LNCaP clone FGC (cell line): ENCODE measurements at places on chromosomes 3 and 15.

- DNase-seq, result no peak
Measured at GRCh38 chr3:194475978-194476377, 10.8 kb downstream of the ATP13A3 start.

DNA sequence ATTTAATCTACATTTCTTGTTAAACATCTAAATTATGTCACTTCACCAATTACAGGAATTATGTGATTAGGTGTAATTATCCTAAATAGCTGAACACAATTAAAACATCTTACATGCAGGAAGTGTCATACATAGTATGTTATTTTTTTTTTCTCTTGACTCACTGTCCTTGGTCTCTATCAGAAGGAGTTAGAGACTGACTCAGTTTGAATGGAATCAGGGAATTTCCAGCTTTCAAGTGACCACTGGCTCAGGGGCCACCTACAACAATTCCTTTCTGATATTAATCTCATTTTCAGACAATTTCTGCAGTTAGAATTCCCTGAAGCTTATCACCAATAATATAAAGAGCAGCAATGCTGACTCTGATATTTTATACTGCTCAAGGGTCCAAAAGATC is 400.7 kb downstream of the ROBO1 start:
- DNase-seq, result no peak

DNA sequence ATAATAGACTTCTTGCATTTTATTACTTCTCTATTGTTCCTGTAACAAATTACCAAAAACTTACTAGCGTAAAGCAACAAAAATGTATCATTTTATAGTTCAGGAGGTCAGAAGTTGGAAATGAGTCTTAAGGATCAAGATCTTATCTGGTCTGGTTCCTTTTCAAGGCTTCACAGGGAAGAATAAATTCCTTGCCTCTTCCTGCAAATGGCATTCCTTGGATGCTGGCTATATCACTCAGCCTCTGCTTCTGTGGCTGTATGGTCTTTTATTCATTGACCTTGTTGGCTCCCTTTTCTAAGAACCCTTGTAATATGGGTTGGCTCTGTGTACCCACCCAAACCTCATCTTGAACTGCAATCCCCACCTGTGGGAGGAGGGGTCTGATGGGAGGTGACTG is 478.4 kb upstream of the THBS1 start:
- no peak for DNase-seq

- no peak for DNase-seq
Measured at GRCh38 chr3:115691964-115692363, 68.7 kb downstream of the GAP43 start.

DNA sequence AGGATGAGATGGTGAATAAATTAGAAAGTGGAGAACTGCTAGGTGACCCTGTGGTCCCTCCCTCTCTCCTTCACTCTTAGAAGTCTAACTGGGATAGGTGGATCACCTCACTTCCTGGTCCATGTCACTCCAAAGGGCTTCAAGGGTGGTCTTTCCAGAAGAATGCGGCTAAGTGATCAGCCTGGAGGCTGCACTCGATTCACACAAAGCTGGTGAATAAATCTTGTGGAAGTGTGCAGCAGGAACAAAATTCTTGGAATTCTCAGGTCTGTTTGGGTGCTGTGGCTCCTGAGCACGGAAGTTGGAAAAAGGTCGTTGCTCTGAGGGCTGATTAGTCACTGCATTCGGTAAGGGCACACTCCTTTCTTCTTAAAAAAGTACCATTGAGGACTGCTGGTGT is 46.3 kb downstream of the GASK1A start:
- DNase-seq, result no peak

GRCh38 chr3:36681867-36682266 is 82.5 kb downstream of the DCLK3 start:
- no peak for DNase-seq

DNA sequence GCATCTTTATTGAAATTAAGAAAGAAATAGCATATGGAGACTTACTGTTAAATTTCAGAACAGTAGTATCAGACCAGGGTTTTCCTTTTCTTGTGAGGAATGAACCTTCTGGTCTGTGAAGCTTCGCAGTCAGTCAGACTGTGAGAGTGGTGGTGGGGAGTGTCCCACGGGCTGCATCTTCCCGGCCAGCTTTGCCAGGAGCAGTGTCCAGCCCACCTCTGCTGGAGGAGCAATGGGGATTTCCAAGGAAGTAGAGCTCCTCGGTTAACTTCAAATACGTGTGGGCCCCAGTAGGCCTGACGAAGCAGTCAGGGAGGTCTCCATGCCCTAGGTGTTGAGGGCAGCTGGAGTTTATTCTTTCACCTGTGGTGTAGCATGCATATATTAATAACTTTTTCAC is 40.9 kb upstream of the FBXL22 start:
- DNase-seq, result no peak

GRCh38 chr3:158617982-158618875 is 26.1 kb upstream of the GFM1 start:
- no peak for DNase-seq

DNA sequence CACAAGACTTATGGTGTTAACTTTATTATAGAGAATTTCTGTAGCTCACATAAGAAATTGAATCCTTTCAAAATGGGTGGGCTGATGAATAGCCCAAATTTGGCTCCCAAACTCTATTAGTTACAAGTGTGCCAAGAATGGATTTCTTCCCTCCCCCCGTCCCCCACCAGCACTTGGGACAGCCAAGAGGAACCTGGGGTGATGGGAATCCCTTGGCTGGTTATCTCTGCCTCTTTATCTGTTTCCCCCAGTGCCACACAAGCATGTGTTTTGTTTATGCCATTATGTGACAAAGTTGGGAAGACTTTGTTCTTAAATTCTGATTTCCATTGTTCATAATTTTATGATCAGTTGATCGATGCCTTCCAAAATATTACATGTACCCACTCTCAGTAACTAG is 28.3 kb downstream of the CMSS1 start:
- no peak for DNase-seq
